ENCODE measurements at places on chromosomes 11 and 22. TPM values are rescaled to one million over a fixed set of nuclear protein-coding genes. Genes with fewer than 3 reads are reported as not detected.

DNA sequence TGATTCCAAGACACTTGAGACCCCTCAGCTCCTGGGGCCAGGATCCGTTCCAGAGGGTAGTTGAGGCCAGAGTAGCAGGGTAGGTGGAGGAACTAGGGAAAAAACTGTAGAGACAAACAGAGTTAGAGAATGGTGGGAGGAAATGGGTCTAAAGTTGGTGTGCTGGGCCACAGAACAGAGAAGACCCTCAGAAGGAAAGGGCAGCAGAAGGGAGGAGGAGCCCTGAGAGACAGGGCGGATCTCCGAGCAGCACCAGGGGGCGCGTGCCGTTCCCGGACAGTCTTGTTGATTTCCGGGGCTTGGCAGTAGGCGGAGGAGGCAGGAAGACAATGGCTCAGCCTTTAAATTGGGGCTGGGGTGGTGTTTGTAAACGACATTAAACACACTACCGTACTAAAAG is 2.4 kb upstream of the CECR2 start:
- no peak for DNase-seq

DNA sequence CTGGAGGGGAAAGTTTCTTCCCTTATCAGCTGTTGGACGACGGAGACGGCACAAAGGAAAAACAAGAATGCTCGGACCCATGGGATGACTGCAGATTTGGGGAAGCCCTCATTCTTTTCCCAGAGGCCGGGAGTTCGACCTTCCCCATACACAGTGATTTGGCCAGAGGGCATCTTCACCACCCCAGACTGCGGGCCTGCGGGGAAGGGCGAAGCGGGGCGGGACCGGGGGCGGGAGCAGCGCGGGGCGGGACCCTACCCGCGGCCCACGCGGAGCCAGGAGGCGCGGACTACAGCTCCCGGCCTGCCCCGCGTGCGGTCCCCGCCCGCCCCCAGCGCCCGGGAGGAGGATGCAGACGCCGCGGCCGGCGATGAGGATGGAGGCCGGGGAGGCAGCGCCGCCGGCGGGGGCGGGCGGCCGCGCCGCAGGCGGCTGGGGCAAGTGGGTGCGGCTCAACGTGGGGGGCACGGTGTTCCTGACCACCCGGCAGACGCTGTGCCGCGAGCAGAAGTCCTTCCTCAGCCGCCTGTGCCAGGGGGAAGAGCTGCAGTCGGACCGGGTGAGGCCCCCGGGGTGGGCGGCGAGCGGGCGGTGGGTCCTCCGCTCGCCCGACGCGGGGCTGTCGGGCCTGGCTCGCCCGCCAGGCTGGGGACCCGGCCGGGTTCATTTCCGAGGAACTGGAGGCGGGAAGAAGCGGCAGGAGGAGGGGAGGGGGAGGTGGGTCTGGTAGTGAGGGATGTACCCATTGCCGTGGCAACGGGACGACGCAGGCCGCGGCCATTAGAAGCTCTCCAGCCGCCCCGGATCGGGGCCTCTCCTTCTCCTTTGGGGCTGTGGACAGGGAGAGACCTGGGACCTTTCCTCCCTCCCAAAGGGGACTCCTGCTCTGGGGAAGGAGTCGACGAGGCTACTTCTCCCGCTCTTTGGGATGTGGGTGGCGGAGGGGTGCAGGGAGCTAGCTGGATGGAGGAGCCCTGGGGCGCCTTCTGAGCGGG is at the start of gene KCTD17:
TSS of gene KCTD17 (plus strand) at position 352 of the 995 bp plus-strand sequence. CDS start at position 371, 19 bp downstream.
- DNase-seq, result peak; percentile 50

- DNase-seq, result no peak
Measured at GRCh38 chr22:20922141-20922751, 5.0 kb downstream of the CRKL start.

ABCG4 gene
- not detected for polyA plus RNA-seq
